ENCODE measurements at places on chromosomes 3 and 15.

- no peak for DNase-seq
These were observed 44.1 kb downstream of the CHST2 start for GRCh38 chr3:143163562-143164100.

DNA sequence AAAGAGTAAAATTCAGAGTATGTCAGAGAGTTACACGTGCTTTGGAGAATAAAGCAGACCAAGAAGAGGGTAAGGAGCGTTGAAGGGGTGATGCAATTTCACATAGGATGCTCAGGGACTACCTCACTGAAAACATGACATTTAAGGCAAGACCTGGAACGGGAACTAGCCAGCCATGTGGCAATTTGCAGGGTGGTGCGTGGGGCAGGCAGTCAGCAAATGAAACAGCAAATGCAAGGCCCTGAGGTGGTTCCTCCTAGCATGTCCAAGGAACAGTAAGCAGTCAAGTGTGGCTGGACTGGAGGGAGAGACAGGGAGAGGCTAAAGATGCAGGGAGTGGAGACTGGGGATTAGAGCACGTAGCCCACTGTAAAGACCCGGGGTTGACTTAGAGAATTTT is 146.1 kb upstream of the LPP start:
- no peak for DNase-seq

DNA sequence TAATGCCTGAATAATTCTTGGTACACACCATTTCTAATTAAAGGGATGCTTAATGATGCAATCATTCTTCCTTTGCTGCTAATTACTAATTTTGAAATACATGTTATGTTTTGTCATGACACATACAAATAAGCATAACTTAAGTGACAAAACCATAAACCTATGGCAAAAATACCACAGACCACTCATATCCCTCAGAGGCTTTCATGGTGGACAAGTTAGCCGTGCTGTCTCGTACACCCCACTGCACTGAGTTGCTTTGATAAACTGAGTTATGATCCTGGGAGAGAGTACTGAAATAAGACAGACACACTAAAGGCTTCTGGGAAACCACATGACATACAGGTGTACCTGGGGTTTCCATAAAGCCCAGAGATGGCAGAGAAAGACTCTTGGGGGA is 913.8 kb downstream of the FHIT start:
- DNase-seq: no peak

GRCh38 chr3:98734306-98734705 is 28.8 kb upstream of the ST3GAL6 start:
- no peak for DNase-seq

- peak; percentile 4 for DNase-seq
These were observed 36.2 kb upstream of the CLRN1 start for GRCh38 chr3:151008699-151009098.

GRCh38 chr3:63990733-63991132 is 32.6 kb downstream of the PSMD6 start:
- no peak for DNase-seq

DNA sequence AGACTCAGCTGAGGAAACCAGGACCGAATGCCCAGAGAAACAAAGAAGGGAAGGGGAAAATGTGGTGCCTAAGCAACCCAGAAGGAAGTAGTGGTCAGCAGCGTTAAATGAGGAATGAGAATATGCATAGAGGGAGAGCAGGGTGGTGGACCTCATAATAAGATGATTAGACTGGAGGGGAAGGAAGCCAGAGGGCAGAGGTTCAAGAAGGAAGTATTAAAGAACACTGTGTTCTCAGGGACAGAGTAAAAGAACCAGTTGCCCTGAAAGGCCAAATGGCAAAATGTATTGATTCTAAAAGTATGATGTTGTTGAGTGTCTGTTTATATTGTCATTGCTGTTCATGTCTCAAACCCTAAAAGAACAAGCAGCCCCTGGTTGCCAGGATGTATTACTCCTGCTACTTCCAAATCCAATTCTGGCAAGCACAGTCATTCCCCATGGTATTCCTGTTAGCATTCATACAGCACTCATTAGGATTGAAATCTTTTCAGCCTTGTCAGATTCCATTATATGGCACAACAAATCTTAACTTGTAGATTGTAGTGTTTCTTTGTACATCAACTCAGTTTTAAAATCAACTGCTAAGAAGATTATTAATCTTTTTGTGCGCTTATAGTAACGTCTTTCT is 23.4 kb downstream of the P2RY1 start:
- DNase-seq: no peak

GRCh38 chr15:99997112-99997651 is 263.9 kb upstream of the LYSMD4 start:
- DNase-seq: no peak

- no peak for DNase-seq
These were observed 135.2 kb downstream of the SERPINI1 start for GRCh38 chr3:167870759-167871158.

DNA sequence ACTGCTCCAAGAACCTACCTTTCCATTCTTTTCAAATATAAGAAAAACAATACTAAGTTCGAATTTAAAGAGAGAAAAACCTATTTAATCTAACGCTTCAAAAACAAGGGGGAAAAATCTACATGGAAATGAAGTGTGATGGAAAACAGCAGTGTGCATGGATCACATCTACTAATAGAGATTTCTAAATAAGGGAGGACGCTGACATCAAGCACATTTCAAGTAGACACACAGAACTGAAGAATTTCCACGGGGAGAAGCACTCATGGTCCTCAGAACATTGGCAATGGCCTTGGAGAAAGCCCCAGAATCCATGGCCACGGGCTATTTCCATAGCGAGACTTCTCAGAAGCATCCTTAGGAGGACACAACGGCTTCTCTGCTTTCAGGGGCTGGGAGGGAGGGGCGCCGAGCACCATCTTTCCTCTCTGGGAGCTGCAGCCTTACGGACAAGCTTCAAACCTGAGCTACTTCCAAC is 1.0 kb downstream of the TASOR start:
- DNase-seq: no peak

GRCh38 chr3:63556401-63556800 is 96.1 kb upstream of the SNTN start:
- no peak for DNase-seq

DNA sequence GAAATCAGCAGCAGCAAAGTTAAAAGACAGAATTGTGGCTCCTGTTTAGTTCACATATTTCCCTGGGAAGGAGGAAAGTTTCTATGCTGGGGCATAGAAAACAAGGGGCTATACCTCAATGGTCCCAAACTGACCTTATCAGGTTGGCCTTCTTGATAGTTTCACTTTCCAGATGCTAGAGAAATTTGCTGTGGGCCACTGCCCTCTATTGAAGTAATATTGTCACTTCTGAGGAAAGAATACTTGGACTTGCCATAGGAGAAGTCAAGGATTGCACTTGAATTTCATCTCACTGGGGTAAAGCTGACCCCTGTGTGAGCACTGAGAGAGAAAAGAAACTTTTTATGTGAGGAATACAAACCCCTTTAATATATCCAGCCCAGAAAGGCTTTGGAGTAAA is 49.3 kb upstream of the XCR1 start:
- no peak for DNase-seq

- DNase-seq: no peak
These were observed 880 bp upstream of the ARMC8 start for GRCh38 chr3:138186221-138186620.

- no peak for DNase-seq
These were observed 51.5 kb upstream of the CFAP20DC start for GRCh38 chr3:59101231-59101736.

DNA sequence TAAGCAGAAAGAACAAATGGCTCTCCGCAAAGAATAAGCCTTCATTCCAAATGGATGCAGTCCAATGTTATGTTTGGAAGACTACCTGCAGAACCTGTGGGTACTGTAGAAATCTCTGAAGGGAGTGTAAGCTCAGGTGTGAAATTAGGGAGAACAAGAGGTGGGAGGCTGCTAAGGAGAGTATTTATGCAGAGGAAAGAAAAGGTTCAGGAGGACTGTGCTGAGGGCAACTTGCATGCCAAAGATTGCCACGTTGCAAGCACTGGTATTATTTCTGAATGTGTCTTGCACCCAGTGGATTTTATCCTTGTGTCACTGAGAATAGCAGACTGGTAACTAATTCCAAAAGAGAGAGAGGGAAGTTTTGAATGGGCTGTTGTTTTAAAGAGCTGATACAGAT is 144.1 kb downstream of the ITPR1 start:
- no peak for DNase-seq

- DNase-seq: no peak
These were observed 38.3 kb upstream of the TM4SF4 start for GRCh38 chr3:149435996-149436885.

DNA sequence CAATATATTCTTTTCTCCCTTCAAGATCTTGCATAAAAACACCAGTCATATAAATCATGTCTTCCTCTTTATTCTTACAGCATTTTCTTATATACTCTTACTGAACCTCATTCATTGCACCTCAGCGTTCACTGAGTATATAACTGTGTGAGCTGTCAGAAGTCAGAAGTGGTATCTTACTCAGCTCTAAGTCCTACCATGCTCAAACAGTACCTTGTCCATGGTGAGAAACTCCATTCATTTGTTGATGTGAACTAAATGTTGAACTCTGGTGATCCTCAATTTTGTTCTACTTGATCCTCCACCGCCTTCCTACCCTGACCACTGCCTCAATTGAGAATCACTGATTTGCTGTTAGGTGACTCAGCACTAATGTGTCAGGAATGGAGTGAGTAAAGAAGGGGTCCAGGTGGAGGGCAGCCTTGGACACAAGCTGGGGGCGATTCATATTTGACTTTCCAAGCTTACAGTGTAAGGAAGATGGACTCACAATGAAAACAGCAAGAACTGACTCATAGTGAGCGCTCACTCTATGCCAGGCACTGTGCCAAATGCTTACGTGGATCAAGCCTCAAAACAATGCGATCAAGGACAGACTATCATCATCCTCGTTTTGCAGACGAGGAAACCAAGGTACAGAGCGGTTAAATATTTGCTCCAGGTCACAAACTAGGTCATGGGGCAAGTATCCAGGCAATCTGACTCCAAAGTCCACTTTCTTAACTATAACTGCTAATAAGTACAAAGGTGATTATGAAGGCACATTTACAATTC is 13.5 kb upstream of the ZFYVE19 start:
- DNase-seq: no peak

- DNase-seq: no peak
These were observed 327.0 kb upstream of the RORA start for GRCh38 chr15:61556037-61556648.

GRCh38 chr15:62972814-62973213 is 69.7 kb upstream of the TPM1 start:
- DNase-seq: no peak

GRCh38 chr3:40097131-40098117 is 212.1 kb upstream of the EIF1B start:
- no peak for DNase-seq

Measured in Kasumi-1 (cell line).